ENCODE measurements at places on chromosomes 4 and X.

- DNase-seq, result no peak
These were observed 157.1 kb upstream of the PGRMC2 start for GRCh38 chr4:128444544-128445302.

GRCh38 chr4:185672618-185673017 lies 137.3 kb upstream of the PDLIM3 start:
- DNase-seq, result no peak

GRCh38 chr4:89483833-89484232 lies 176.2 kb upstream of the GPRIN3 start:
- DNase-seq, result no peak

DNA sequence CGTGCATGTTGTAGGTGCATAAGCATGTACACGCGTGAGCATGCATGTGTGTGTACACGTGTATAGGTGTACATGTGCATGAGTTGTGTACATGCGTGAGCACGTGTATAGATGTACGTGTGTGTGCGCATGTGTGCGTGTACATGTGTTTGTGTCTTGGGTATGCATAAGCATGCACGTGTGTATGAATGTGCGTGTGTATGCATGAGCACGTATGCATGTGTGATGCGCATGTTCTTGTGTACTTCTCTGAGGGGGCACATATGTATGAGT lies 9.0 kb downstream of the NAT8L start:
- no peak for DNase-seq

DNA sequence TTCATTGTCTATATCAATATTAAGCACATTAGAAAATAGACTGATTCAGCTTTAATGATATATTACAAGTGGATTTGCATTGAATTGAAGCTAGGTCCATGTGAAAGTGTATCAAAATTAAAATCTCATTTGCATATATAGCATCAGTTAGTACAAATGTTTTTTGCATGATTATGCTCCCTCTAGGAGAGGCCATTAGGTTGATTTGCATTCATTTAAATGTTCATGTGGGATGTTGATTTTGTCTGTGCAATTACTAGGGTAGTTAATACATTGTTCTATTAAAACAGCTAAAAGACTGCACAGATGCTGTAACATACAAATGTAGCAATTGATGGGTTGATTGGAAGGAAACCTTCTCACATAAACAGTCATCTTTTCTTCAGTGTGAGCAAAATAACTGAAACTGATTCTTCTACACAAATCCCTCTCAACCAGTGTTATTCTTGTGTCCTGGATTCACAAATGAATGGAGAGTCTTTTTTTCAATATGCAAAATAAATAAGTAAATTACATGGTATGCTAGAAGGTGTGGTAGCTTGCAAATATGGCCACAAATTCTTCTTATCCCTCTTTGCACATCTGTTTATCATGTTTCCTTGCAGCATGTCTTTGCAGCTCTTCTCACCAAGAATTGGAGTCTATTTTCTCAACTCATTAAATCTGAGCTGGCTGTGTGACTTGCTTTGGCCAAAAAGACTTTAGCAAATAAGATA lies 48.6 kb upstream of the DYNLT3 start:
- DNase-seq, result no peak

GRCh38 chr4:9703391-9703790 lies 78.0 kb upstream of the DRD5 start:
- DNase-seq, result peak; percentile 42

DNA sequence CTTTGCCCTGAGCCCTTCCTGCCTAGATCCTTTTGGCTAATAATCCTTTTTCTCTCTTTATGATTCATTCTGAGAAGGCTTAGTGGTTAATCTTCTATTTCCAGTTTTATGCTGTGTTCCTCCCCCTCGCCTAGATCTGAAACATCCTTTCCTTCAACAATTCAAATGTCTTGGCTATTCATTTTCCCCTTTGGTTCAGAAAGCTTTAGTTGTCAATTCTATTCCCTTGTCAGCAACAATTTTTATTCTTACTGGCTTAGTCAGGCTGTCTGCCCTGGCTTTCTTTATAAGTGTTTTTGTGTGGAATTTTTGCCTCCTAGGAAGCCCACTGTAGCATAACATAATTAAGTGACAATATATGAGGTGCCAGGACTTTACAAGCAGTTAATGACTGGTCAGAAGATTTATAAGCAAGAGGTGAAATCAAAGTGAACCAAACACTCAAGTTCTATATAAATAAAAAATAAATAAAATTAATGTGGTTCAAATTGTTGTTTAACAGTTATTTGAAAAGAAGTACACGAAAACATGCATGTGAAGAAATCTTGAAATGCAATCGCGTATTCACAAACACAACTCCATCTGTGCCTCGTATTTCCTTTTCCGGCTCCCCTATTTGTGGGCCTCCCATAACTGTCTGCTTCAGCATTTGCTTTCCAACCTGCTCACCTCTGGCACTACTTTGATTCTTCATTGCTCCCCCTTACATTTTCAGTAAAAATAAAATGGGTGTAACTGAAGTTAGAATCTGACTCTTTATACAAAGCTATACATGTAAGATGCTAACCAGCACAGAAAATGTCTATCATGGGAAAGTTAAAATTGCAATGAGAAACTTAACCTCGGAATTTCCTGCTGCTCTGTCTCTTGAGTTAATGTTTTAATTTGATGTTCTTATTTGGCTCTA lies 235.4 kb downstream of the SPRY1 start:
- no peak for DNase-seq

GRCh38 chr4:76943790-76944189 lies 5.8 kb upstream of the SEPTIN11 start:
- no peak for DNase-seq

GRCh38 chrX:96987228-96987627 lies 103.5 kb downstream of the RPA4 start:
- DNase-seq, result no peak

DNA sequence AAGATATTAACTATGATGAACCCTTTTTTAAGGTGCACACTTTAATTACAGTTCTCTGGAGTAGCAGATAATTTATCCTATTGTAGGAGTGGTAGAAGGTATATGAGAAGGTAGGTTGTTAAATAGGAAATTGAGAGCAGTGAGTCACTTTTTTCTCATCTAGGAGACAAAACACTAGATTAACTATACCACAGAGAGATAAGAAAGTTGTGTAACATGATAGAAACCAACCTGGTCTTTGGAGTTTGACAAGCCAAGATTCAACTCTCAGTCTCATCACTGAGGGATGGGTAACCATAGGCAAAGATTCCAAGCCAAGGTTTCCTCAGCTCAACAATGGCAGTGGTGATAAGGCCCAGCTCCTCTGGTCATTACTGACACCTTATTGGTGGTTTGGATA lies 104.0 kb downstream of the MAD2L1 start:
- no peak for DNase-seq

DNA sequence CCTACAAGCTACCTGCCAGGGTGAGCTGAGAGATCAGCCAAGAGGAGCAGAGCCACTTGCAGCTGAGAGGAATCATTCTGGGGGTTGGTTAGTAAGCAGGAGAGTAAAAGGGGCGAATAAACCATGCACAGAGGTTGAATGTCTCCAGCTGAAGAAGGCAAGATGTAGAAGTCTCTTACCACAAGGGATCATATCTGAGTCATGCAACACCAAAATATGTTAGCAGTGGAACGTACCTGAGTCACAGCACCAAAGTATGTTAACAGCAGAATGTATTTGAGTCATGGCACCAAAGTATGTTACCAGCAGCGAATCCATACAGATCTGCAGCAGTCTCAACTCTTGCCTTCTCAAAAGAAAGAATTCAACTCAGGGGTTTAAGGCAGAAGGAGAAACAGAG lies 29.9 kb downstream of the C4orf51 start:
- DNase-seq, result no peak

DNA sequence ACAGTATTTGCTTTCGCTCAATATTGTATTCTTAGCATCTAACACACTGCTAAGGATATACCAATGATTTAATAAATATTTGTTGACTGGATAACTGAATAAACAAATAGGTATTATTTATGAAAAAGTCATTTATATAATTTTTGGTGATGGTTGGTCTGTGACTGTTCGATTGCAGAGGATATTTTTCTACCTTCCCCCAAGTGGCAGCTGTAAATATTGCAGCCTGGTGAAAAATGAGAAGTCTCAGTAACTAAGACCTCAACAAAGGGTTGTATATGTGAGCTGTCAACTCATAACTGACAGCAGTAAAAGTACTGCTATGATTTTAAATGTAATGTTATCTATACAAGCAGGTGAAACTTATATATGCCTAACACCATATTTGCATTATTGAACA lies 36.0 kb downstream of the HTR2C start:
- no peak for DNase-seq

GRCh38 chrX:4754878-4755604 lies 1041.6 kb upstream of the PRKX start:
- no peak for DNase-seq

GRCh38 chr4:35739308-35739707 lies 505.0 kb downstream of the ARAP2 start:
- no peak for DNase-seq

- no peak for DNase-seq
These were observed 2189.6 kb downstream of the PCDH7 start for GRCh38 chr4:32909736-32910135.

DNA sequence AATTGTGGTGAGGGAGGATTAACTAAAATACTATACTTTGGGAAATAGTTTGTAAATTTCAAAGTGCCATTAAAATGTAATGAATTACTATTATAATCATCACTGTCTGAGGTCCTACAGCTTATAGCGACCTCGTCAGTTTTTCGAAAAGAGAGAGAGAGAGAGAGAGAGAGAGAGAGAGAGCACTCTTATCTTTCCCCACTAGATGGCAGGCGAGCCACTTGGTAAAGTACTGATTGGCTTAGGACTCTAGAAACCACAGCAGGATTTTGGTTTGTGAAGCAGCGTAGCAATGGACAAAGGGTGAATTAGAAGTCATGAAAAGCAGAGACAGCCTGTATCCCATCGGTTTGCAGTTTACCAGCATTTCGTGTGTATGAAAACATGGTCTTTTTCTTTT lies 52.5 kb downstream of the LINC00632 start:
- DNase-seq, result no peak

DNA sequence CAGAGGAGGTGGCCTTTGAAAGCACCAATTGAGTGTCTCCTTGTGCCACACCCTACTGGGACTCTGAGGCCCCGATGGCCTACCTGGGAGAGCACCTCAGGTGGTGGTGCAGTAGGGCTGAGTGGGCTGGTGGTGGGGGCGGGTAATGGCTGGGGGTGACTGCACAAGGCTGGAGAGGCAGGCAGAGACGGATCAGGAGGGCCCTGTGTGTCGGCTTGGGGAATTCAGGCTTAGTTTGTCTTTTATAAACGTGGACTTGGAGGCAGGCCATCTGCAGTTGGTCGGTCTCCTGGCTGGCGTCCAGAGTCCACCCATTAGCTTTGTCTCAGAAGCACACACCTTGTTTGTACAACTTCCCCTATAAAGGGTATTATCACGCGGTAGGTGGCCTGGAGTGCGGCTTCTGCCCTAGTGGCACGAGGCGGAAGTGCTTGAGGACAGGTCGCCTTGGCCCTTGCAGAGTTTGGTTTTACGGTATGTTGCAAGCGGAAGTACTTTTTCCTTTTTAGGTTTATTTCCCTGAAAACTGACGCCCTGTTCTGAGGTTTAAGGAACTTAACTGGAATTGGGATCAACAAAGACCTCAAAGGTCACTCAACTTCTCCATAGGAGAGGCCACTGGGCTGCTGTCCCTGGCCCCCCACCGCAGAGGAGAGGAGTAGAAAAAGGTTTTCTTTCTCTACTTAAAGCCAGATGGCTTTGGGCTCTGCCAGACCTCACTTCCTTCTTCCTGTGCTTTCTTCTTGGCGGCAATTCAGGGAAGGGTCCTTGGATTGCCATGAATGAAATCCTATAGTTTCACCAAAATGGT lies 8.0 kb downstream of the TBC1D14 start:
- DNase-seq, result peak; percentile 13

GRCh38 chr4:55912249-55912648 lies 36.5 kb upstream of the CEP135 start:
- DNase-seq, result no peak

- DNase-seq, result no peak
These were observed 10.8 kb downstream of the LARP7 start for GRCh38 chr4:112647785-112648184.

DNA sequence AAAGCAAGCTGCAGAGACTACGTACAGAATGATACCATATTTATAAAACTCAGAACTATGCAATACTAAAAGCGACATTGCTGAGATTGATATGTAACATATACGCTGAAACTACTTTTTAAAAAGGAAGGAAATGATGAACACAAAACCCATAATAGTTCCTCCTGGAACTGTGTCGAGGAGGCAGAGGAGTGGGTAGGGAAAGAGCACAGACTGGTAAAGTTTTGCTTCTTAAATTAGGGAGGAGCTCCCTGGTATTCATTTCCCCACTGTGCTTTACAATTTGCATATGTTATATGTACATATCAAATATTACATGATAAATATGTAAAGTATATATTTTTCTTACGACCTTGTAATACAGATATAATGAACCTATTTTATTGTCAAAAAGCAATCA lies 13.9 kb downstream of the UFSP2 start:
- DNase-seq, result no peak

- DNase-seq, result no peak
These were observed 180.9 kb downstream of the DACH2 start for GRCh38 chrX:86329174-86329573.

GRCh38 chrX:17470136-17470535 lies 95.1 kb downstream of the NHS start:
- no peak for DNase-seq

DNA sequence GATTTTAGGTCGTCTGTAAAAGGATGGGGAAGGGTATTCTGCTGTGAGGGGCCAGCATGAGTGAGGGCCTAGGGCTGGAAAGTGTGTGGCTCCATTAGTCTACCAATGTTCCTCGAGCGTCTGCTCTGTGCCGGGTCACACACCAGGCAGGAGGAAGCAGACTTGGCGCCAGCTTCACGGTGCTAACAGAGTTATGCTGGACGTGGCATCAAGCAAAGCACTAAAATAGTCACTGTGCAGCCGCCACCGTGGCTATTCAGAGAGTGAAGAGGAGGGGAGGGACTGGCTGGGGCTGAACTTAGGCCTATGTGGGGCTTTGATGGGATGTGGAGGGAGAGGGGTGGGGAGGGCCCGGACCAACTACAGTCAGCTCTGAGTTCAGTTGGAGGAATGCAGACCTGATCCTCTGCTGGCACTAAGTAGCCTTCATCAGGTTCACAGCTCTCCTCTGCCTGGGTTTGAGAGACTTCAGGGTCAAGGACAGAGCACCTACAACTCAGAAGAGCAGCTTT lies 83.9 kb upstream of the MSX1 start:
- DNase-seq, result no peak

- no peak for DNase-seq
These were observed 20.9 kb downstream of the KLB start for GRCh38 chr4:39427520-39428114.

- no peak for DNase-seq
These were observed 111.1 kb downstream of the SH3RF1 start for GRCh38 chr4:169159624-169160171.

DNA sequence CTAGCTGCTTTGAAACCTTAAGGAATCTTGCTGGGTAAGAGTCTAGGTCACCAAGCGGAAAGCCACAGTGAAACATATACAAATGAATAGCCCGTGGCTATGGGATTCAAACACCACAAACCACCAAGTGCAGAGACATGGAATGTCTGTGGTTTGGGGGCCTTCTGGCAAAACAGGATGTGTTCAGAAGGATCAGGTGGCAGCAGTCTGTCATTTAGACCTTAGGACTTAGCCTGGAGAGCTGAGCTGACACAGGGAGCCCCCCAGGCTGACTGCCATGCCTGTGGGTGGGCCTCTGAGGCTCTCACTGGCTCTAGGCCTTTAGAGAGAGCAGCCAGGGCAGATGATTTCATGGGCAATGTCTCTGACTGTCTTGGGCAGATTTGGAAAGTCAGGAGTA lies 225.6 kb downstream of the FBXW7 start:
- no peak for DNase-seq
